ENCODE measurements at places on chromosomes 6 and 20.

- no peak for DNase-seq
Measured at GRCh38 chr6:129059650-129060049, 176.7 kb downstream of the LAMA2 start.

- DNase-seq = no peak
Measured at GRCh38 chr6:7777074-7777473, 51.2 kb downstream of the BMP6 start.

DNA sequence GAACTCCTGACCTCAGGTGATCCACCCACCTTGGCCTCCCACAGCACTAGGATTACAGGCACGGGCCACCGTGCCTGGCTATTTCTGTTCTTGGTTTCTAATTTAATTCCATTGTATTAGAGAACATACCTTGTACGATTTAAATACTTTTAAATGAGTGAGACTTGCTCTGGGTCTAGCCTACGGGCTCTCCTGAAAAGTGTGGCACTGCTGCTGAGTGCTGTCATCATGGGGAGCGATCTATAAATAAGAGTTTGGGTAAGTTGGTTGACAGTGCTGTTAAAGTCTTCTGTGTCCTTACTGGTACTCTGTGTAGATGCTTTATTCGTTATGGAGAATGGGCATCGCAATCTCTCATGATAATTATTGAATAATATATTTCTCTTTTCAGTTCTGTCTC lies 35.0 kb upstream of the BHLHE23 start:
- DNase-seq = no peak

DNA sequence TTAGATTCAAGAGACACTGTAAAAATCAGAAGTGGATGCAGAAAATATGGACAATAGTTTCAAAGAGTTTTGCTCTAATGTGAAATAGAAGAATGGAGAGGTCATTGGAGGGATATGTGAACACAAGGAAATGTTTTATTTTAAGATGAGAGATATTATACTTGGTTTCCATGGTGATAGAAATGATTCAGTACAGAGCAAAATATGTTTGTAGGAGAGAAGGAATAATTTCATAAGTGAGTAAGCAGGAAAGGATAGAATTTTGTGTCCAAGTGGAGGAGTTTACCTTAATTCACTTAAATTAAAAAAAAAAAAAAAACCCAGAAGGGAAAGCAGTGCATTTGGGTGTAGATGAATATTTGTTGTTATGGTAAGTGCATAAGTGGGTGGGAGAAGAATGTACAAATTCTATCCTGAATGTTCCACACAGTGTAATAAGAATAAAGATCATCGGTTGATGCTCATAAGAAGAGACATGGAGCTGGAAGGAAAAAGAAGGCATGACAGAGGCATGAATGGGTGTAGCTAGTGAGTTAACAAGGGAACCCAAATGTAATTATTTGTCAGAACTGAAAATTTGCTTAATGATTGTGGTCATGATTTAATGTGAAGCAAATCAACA lies 688.9 kb upstream of the GJE1 start:
- no peak for DNase-seq

DNA sequence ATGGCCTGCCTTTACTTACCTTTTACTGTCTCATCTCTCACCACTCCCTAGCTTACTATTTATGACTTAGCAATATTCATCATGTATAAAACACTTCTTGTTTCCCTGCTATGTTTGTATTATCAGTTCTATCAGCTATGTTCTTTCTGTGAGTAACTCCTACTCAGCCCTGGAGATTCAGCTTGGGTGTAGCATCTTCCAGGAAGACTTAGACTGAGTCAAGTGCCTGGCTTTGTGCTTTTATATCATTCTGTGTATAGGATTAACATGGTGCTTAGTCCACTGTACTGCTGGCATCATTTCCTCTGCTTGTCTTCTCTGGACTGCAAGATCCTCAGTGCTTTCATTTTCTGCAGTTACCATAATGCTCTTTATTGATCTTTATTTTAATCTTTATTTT lies 257.8 kb downstream of the BTBD3 start:
- DNase-seq = no peak

DNA sequence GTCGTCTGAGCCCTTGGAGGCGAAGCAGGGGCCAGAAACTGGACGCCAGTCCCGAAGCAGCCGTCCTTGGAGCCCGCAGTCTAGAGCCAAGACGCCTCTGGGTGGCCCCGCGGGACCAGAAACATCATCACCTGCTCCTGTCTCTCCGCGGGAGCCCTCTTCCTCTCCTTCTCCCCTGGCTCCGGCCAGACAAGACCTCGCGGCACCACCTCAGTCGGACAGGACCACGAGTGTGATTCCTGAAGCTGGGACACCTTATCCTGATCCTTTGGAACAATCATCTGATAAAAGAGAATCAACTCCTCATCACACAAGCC lies 416 bp downstream of the RSPH4A start:
- no peak for DNase-seq

DNA sequence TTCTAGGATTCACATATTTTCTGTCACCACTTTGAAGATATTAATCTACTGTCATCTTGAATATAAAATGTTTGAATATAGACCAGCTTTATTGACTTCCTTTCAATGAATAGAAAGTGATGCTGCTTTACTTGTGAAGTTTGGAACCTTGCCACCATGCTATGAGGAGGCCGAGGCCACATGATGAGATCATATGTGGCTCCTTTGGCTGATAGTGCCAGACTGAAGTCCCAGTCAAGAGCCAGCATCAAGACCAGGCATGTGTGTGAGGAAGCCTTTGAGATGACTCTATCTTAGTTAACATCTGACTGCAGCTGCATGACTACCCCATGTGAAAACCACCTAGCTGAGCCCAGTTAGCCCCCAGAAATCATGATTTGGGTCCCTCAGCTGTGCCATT lies 169.5 kb downstream of the OTOR start:
- DNase-seq = no peak

DNA sequence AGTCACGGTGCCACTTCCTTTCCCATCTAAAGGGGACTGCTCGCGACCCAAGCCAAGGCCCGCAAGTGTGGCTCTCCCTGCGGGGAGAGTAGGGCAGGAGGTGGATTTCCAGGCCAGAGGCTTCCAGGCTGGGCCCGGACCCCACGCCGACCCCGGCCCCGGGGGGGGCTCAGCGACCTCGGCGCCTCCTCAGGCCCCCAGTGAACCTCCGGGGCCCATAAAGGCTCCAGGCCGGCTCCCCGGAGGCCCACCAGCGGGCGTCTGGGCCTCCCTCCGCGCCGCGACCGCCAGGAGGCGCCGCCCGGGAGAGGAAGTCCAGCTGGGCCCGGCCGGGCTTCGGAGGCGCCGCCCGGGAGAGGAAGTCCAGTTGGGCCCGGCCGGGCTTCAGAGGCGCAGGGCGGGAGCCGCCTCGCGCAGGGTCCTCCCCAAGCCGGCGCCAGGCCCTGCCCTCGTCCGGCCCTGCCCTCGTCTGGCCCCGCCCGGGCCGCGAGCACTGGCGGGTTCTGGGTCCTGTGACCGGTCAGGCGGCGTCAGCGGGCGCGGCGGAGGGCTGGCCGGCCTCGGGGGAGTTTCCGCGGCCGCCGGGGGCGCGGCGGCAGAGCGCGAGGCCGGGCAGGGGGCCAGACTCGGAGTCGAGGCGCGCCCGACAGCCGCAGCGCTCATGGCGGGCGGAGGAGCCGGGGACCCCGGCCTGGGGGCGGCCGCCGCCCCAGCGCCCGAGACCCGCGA lies at the start of gene RAB32:
TSS of gene RAB32 (plus strand) at position 623 of the 729 bp plus-strand sequence. CDS start at position 662, 39 bp downstream.
- peak; percentile 90 for DNase-seq

GRCh38 chr6:70797625-70798024 lies 129.9 kb downstream of the SMAP1 start:
- DNase-seq = no peak

- DNase-seq = no peak
Measured at GRCh38 chr6:15824811-15825210, 162.0 kb upstream of the DTNBP1 start.

GRCh38 chr6:64081453-64081852 lies 445.9 kb downstream of the PHF3 start:
- DNase-seq = no peak

DNA sequence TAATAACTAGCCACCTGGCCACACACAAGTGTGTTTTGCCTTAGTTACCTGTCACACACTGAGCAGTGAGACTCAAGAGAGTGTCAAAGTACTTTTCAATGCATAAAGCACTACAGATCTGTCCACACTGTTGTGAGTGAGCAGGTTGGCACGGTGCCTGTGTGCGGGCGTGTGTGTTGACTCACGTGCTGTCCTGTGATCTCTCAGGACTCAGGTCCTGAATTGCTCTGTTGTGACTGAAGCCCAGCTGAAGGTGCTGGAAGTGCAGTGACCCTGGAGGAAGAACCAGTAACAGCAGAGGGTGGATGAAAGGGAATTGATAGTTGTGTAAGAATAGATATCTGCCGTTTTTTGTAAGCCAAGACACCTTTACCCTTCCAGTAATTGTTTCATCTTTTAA lies 18.3 kb downstream of the SLC16A10 start:
- no peak for DNase-seq

GRCh38 chr20:20448881-20449280 lies 81.0 kb downstream of the INSM1 start:
- no peak for DNase-seq

GRCh38 chr20:20363434-20363798 lies 4.5 kb upstream of the INSM1 start:
- no peak for DNase-seq

- DNase-seq = no peak
Measured at GRCh38 chr6:133787859-133788505, 100.9 kb upstream of the TCF21 start.

DNA sequence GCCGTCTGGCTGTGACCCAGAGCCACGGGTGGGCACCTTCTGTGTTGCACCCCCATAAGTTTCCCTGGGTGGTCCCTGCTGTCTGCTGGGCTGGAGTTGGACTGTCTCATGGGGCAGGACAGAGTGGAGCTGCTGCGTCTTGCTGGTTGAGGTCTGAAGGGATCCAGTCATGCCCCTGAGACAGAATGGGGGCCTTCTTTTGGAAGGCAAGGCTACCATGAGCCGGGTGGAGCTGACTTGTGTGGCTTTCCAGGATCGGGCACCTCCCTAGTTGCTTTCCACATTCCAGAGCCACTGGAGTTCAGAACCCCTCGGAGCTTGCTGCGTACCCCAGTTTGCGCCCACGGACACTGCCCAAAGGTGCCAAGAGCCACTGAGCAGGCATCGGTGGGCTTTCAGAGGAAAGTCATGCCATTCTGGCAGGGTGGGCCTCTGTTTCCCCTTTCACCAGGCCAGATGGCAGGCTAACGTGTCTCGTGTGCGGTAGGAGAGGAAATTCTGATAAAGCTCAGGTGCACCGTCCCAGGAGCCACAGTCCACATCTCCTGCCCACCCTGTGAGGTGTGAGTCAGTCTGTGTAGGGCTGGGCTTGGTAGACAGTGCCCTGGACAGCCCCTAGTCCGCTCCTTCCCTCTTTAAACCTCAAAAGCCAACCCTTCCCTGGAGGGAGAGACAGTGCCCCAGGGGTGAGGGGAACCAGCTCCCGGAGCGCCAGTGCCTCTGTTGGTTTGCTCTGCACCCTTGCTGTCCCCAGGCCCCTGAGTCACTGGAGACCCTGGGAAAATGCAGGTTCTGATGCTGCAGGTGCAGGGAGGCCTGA lies 125.3 kb downstream of the SYCP2 start:
- no peak for DNase-seq

DNA sequence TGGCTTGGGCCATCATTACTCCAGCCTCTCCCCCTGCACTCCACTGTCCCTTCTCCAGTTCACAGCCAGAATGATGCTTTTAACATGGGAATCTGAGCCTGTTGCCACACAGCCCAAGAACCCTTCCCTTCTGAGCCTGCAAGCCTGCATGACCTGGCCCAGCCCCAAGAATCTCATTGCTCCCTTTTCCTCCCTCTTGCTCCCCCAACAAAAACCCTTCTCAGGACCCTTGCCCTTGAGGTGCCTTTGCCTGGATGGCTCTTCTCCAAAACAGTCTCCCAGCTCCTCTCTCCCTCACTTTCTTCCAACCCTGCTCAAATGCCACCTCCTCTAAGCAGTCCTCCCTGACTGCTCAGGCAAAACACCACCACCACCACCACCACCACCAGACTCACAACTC lies 157.2 kb downstream of the ANKRD60 start:
- DNase-seq = no peak

GRCh38 chr20:19380211-19380610 lies 167.8 kb downstream of the SLC24A3 start:
- no peak for DNase-seq

DNA sequence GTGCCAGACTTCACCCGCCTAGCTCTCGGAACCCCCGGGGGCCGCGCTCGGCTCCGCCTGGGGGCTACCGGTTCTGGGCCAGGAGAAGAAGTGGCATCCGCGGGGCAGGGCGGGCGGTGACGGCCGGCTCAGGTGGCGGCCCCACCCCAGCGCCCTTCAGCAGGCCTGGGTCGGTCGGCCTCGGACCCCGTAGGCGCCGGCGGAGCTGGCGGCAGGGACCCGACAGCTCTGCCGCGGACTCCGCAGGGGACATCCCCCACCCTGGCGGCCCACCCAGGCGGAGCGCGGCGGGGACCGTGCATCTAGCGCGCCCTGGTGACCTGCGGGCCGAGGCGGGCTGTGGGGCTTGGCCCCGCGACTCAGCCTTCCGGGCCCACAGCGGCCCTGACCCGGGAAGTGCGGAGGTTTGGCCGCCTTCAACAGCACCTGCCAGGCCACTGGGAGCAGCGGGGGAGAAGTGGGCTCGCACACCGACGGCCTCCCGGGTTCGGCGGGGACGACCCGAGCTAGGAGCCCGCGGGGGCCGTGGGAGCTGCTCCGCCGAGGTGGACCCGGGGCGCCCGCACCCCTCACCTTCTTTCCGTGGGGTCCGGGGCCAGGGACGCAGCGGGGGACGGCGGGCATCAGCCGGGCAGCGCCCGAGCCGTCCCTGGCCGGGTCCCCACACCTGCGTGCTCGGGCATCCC lies 87.1 kb downstream of the TMEM242 start:
- DNase-seq = no peak

DNA sequence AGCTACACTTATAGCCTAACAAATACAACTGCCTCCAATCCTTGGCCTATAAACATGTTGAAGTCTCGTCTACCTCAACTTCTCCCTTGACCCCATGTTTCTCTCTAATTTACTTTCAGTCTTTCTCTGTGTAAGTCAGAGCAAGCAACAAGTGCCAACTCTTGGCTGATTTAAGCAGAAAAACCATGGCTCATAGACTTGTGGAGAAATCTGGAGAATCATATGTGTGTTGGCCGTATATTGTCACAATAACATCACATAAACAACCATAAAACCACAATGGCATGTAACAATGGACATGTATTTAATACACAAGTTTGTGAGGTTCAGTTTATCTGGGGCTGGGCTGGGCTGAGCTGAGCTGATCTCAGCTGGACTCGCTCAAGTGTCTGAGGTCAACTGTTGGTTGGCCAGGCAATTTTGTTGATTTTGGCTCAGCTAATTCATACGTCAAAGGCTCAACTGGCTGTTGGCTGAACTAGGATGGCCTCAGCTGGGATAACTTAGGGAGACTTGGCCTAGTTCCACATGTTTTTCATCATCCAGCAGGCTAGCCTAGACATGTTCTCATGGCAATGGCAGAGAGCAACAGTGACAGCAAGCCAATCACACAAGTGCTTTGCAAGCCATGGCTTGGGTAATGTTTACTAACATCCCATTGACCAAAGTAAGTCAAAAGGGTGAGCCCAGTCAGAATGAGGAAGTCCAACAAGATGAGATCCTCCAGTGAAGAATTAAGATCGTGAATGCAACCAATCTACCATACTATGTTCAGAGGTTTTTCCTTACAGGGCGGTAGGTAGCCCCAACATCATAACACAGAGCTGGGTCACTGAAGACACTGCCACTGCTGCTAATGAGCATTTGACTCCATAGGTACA lies 12.9 kb upstream of the TBC1D22B start:
- peak; percentile 37 for DNase-seq

GRCh38 chr6:135113860-135114259 lies 59.2 kb upstream of the HBS1L start:
- no peak for DNase-seq

- DNase-seq = no peak
Measured at GRCh38 chr6:88238065-88238464, 71.9 kb upstream of the CNR1 start.

Data from K562 (cell line).